ENCODE measurements at places on chromosomes 12 and 14. TPM values are rescaled to one million over a fixed set of nuclear protein-coding genes. Genes with fewer than 3 reads are reported as not detected.

CLEC14A gene
- polyA plus RNA-seq: 5.9 TPM

DAO gene
- not detected for polyA plus RNA-seq

CCND2 gene
- polyA plus RNA-seq: 108 TPM

GPR137C gene
- 4.6 TPM for polyA plus RNA-seq

KLRG1 gene
- polyA plus RNA-seq: 2.4 TPM

DNA sequence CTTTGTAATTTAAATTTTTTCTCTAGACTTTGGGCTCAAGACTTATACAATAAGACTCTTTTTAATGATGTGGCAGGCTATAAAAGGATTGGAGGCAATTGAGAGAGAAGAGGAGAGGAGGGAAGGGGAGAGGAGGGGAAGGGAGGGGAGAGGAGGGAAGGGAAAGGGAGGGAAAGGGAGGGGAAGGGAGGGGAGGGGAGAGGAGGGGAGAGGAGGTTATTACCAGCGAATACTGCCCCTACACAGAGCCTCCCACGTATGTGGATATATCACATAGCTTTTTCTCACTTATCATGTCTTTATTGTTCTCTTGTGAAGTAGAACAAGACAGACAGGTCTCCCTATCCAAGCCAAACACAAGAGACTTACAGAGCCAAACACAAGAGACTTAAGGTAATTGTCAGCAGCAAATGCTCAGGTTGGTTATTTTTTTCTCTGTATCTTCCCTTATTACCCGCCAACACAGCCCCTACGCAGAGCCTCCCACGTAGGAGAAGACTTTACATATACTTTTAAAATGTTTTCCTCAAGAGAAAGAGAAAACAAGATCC is 63.1 kb downstream of the DRAM1 start:
- no peaks in the 10 kb centered on the region for H3K4me1 ChIP-seq
- H3K27ac ChIP-seq: no peak overlapping the region
- peaks cover 3% of the 10 kb centered on the region for H3K27me3 ChIP-seq
- H3K4me3 ChIP-seq: no peak overlapping the region
- no peaks in the 10 kb centered on the region for H3K36me3 ChIP-seq

- no peak overlapping the region for H3K27ac ChIP-seq
- H3K4me1 ChIP-seq: peaks cover 18% of the 10 kb centered on the region
- H3K36me3 ChIP-seq: no peaks in the 10 kb centered on the region
- no peak for DNase-seq
- no peaks in the 10 kb centered on the region for H3K27me3 ChIP-seq
Measured at GRCh38 chr14:75983019-75983358, 1.2 kb upstream of the TGFB3 start.

DNA sequence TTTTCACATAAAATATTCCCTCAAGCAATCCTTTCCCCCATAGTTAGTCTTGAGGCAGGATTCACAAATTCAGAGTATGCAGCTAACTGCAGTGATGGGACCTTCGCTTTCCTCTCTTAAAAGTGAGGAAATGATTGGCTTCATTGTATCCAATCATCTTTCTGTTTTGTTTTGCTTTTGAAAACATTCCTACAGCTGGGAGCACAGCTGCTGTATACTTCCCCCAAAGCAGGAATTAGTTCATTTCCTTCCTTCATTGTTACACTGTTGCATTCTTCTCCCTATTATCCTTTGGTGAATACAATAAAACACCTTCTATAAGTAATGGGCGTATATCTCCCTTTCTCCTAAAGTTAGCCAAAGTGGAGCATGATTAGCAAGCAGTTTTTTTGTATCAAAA is 9.4 kb upstream of the GAS2L3 start:
- H3K36me3 ChIP-seq: peaks cover 6% of the 10 kb centered on the region
- no peak overlapping the region for H3K27ac ChIP-seq
- DNase-seq: no peak
- H3K27me3 ChIP-seq: no peaks in the 10 kb centered on the region
- H3K4me3 ChIP-seq: no peak overlapping the region
- H3K4me1 ChIP-seq: no peaks in the 10 kb centered on the region

DNA sequence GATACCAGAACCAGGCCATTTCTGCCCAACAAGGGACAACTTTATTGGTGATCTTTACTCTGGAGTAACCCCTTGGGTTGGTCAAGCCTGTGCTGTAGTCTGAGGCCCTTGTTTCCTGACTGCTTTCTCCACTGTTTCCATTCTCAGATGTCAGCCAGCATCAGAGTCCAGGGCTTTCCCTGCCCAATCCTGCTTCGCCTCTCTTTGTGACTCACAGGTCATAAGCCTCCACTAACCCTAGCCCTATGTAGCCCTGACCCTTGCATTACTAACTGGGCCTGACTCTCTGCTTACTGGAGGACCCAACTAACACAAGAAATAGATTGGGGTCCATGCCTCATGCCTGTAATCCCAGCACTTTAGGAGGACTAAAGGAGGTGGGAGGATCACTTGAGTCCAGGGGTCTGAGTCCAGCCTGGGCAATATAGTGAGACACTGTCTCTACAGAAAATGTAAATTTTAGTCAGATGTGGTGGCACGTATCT is 8.6 kb upstream of the SNRNP35 start:
- H3K4me3 ChIP-seq: no peak overlapping the region
- DNase-seq: no peak
- no peaks in the 10 kb centered on the region for H3K4me1 ChIP-seq
- H3K27me3 ChIP-seq: no peaks in the 10 kb centered on the region
- H3K36me3 ChIP-seq: no peaks in the 10 kb centered on the region

GRCh38 chr12:96094201-96094600 is 58.8 kb upstream of the LTA4H start:
- no peak overlapping the region for H3K27ac ChIP-seq
- no peaks in the 10 kb centered on the region for H3K4me1 ChIP-seq
- no peaks in the 10 kb centered on the region for H3K36me3 ChIP-seq
- no peak for DNase-seq

- no peak overlapping the region for H3K27ac ChIP-seq
- no peaks in the 10 kb centered on the region for H3K27me3 ChIP-seq
- DNase-seq: no peak
- H3K4me3 ChIP-seq: no peak overlapping the region
Measured at GRCh38 chr14:68580671-68581070, 212.2 kb downstream of the ZFP36L1 start.

DNA sequence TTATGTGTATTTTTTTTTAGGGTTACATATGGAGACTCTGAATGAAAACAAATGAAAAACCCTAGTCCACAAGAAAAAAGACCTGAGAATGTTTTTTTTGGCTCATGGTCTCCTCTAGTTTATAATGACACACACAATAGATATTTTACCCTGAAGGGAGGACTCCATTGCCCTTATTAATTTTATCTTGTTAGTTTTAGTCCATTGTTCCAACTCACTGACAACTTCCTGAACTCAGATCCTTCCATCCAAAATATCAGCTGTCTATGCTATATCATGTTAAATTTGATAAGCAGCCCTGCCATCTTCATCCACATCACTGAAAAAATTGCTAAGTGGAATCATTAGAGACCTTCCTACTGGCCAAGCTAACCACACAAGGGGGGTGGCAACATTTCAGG is 232.1 kb downstream of the MON2 start:
- no peaks in the 10 kb centered on the region for H3K4me1 ChIP-seq
- H3K27me3 ChIP-seq: no peaks in the 10 kb centered on the region
- H3K4me3 ChIP-seq: no peak overlapping the region
- no peak overlapping the region for H3K27ac ChIP-seq

- no peak for DNase-seq
- no peaks in the 10 kb centered on the region for H3K4me1 ChIP-seq
- no peaks in the 10 kb centered on the region for H3K27me3 ChIP-seq
Measured at GRCh38 chr12:114812858-114813761, 129.1 kb upstream of the TBX3 start.

DNA sequence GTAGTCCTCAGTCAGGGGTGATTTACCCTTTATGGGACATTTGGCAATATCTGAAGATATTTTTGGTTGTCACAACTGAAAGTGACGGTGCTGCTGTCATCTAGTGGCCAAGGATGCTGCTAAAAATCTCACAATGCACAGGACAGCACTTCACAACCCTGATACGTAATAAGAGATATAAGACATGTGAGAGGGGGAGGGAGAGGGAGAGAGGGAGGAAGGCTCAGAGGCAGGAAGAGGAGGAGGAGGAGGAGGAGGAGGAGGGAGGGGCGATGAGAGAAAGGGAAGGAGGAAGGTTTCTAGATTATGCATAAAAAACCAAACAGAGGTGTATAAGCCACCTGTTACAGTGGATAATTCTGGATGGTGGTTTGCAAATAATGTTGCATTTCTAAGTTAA is 14.3 kb downstream of the MYL2 start:
- no peaks in the 10 kb centered on the region for H3K27me3 ChIP-seq
- no peak overlapping the region for H3K27ac ChIP-seq
- no peak for DNase-seq
- no peaks in the 10 kb centered on the region for H3K4me1 ChIP-seq

DNA sequence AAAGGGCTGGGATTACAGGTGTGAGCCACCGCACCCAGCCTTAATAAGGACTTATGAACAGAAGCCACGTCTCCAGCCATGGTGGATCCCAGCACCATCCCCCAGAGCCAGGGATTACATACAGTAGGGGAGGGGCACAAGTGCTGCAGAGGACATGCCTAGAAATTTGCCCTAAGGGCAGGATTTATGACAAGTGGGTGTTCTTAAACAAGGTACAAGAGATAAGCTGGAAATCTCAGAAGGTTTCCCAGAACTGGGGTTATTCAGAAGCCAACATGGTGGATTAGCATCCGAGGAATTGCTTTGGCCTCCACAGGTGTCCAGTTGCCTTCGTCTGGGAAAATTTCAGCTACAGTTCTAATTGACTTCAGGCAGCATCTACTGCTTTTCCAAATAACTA is 114.4 kb upstream of the EGLN3 start:
- DNase-seq: peak; percentile 58
- H3K4me3 ChIP-seq: no peak overlapping the region
- H3K36me3 ChIP-seq: no peaks in the 10 kb centered on the region
- H3K4me1 ChIP-seq: peaks cover 15% of the 10 kb centered on the region

DNA sequence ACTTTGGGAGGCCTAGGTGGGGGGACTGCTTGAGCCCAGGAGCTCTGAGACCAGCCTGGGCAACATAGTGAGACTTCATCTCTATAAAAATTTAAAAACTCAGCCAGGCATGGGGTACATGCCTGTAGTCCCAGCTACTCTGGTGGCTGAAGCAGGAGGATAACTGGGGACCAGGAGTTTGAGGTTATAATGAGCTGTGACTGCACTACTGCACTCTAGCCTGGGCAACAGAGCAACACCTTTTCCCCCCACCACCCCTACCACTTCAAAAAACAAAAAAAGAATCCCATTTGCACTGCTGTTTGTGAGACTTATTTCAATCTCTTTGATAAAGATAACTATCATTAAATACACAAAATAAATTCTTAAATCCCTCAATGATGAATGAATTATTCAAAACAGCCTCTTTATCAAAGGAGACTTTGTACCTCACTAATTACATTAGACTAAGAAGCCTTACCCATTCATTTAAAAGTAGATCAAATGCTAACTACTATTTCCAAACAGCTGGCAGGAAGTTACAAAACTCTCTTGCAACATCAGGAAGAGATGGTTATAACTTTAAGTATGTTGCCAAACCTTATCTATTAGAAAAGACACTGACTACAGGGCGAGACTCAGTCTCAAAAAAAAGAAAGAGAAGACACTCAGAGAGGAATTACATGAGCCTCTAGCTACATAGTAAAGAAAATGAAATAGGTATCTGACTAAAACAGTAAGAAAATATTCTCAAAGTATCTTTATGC is 14.7 kb downstream of the BLTP3B start:
- peaks cover 11% of the 10 kb centered on the region for H3K4me1 ChIP-seq
- H3K27ac ChIP-seq: peak overlapping the region; percentile 45
- no peaks in the 10 kb centered on the region for H3K36me3 ChIP-seq
- no peak overlapping the region for H3K4me3 ChIP-seq

- no peak overlapping the region for H3K4me3 ChIP-seq
- no peak overlapping the region for H3K27ac ChIP-seq
- no peak for DNase-seq
- H3K4me1 ChIP-seq: peaks cover 37% of the 10 kb centered on the region
Measured at GRCh38 chr12:121809712-121810116, 5.9 kb downstream of the SETD1B start.

- H3K27me3 ChIP-seq: no peaks in the 10 kb centered on the region
- H3K27ac ChIP-seq: peak overlapping the region; percentile 71
- H3K4me3 ChIP-seq: no peak overlapping the region
- DNase-seq: peak; percentile 23
Measured at GRCh38 chr12:71780237-71780822, 25.7 kb downstream of the RAB21 start.

- no peak overlapping the region for H3K27ac ChIP-seq
- peak; percentile 28 for DNase-seq
- H3K4me1 ChIP-seq: peaks cover 10% of the 10 kb centered on the region
- H3K4me3 ChIP-seq: no peak overlapping the region
- no peaks in the 10 kb centered on the region for H3K36me3 ChIP-seq
Measured at GRCh38 chr12:85425349-85425612, 145.3 kb downstream of the ALX1 start.

DNA sequence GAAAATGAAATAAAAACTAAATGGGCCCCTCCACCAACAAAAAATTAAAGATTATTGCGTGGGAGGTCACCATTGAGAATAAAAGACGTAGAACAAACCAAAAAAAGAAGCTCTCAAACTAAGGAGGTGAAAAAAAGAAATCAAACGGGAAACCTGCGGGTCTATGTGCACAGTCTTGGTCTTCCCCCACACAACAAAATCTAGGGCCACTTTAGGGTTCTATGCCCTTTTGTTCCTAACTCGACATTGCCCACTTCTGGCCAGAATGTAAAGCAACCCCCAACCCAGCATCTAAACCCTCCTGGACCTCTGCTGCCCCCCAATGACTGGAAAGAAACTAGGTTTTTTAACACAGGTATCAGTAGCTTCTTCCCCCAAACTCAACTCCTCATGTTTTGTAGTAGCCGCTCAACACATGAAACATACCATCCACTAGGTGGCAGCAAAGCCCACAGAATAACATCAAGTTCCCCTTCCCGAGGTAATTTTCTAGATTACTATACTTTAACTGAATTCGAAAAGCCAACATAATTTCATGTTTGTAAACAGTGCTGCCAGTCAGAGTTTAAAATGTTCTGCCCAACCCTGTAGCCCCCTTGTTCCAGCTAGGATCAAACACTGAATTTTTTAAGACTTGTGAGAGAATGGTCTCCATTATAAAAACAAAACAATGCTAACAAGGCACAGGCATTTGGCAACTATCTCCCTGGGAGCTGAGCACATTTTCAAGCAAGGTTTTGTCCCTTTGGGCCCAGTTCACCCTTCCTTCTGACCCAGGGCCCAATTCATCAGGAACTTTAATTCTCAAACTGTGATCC is 18.7 kb downstream of the DAD1 start:
- H3K4me3 ChIP-seq: no peak overlapping the region
- H3K27me3 ChIP-seq: no peaks in the 10 kb centered on the region
- H3K4me1 ChIP-seq: peaks cover 12% of the 10 kb centered on the region
- DNase-seq: peak; percentile 73
- H3K27ac ChIP-seq: peak overlapping the region; percentile 6

GRCh38 chr12:52519826-52520662 is at the start of gene KRT5:
KRT5 (minus strand) TSS chr12:52520394; CDS start chr12:52520296, 98 bp downstream.
- DNase-seq: no peak
- H3K4me1 ChIP-seq: peaks cover 7% of the 10 kb centered on the region
- peaks cover 2% of the 10 kb centered on the region for H3K27me3 ChIP-seq

GRCh38 chr12:52362118-52362726 is 5.1 kb downstream of the KRT85 start:
- no peaks in the 10 kb centered on the region for H3K4me1 ChIP-seq
- DNase-seq: no peak
- H3K27ac ChIP-seq: no peak overlapping the region
- H3K4me3 ChIP-seq: no peak overlapping the region
- H3K27me3 ChIP-seq: peaks cover 17% of the 10 kb centered on the region

All from large intestine (tissue), 12 donors.